ENCODE measurements at places on chromosomes 3 and 15.

DNA sequence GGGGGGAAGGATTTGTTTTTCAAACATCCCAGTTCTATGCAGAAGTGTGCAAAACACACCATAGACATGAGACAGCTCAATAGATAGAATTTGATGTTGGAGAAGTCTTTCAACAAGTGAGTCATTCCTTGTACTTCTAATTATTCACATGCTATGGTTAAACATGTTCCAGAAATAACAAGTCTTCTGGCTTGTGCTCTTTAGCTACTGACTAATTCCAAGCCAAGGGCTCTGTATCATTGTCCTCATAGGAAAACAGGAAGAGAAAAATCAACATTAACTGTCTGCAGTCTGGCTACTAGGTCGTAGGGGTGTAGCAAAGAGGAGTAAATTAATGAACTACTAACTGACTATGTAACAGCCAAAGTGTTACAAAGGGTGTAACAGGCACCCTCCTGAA, 25.8 kb downstream of the LDHAL6B start:
- H3K27me3 ChIP-seq, result no peaks in the 10 kb centered on the region
- no peak overlapping the region for H3K27ac ChIP-seq
- H3K36me3 ChIP-seq, result peaks cover 2% of the 10 kb centered on the region
- no peak for DNase-seq
- H3K4me1 ChIP-seq, result no peaks in the 10 kb centered on the region

- H3K36me3 ChIP-seq, result no peaks in the 10 kb centered on the region
- no peak for DNase-seq
Measured at GRCh38 chr15:27466758-27467157, 495.8 kb downstream of the GABRG3 start.

- H3K27me3 ChIP-seq, result no peaks in the 10 kb centered on the region
- no peak overlapping the region for H3K4me3 ChIP-seq
- H3K4me1 ChIP-seq, result no peaks in the 10 kb centered on the region
- peaks cover under 1% of the 10 kb centered on the region for H3K36me3 ChIP-seq
- no peak overlapping the region for H3K27ac ChIP-seq
Measured at GRCh38 chr3:52099001-52099401, 42.6 kb upstream of the DUSP7 start.

DNA sequence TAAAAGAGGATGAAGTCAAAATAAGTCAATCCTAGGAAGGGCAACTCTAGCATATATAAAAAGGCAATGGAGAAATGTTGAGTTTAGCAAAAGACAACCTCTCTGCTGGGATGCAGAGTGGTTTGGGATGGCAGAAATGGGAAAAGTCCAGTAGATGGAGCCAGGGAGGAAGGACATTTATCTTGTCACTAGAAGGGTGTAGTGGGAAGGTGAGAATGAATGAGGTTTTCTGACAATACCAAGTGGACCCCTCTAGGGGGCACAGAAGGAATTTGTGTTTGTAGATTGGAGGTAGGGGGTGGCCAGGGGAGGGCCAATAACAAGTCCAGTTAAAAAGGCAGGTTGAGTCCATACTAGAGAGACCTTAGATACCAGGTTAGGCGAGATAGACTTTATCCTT, 80.0 kb downstream of the THSD4 start:
- peaks cover 17% of the 10 kb centered on the region for H3K27me3 ChIP-seq
- no peak overlapping the region for H3K4me3 ChIP-seq
- no peaks in the 10 kb centered on the region for H3K36me3 ChIP-seq
- no peak for DNase-seq
- H3K4me1 ChIP-seq, result no peaks in the 10 kb centered on the region
- no peak overlapping the region for H3K27ac ChIP-seq

DNA sequence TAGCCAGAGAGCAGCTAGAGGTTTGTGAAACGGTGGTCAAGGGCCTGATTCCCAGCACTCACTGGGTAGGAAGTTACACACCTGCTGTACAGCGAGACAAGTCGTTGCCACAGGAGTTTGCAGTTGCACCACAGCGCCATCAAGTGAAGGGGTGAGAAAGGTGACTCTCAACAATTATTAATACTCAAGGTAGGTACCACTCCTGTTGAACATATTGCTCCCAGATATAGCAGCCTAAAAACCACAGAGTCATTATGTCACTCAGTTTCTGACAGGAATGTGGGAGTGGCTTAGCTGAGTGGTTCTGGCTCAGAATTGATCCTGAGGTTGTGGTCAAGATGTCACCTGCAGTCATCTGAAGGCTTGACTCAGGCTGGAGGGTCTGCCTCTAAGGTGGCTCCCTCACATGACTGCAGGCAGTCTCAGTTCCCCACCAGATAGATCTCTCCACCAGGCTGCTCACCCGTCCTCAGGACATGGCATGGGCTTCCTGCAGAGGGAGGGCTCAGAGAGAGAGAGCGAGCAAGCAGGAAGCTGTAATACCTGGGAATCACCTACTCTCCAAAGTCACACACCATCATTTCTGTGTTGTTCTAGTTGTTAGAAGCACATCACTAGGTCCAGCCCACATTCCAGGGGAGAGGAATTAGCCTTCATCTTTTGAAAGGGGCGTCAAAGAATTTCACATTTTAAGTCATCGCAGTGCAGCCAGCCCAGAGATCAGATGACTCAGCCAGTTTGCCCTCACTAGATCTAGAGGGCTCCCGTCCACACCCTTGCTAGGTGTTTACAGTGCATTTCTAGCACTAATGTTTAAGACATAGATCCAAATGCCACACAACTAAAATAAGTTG, 17.0 kb upstream of the ANO10 start:
- H3K4me3 ChIP-seq, result peak overlapping the region; percentile 19
- peaks cover 6% of the 10 kb centered on the region for H3K4me1 ChIP-seq
- no peaks in the 10 kb centered on the region for H3K36me3 ChIP-seq
- peak overlapping the region; percentile 66 for H3K27ac ChIP-seq

DNA sequence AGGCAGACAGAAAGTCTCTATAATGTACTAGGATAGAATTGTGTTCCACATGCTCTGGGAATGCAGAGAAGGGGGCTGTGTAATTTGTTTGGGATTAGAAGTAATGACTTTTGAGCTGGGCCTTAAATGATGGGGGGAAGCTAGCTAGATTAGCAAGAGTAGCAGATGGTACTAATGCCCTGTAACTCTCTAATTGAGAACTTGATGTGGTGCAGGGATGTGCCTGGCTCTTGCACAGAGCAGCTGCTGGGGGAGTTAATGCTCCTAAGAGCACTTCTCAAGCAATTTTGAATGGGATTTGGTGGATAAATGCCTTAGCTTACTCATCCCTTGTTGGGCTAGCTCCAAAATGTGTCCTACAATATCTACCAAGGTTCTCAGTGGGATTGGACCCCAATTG, 12.4 kb upstream of the SYN2 start:
- H3K27ac ChIP-seq, result no peak overlapping the region
- H3K27me3 ChIP-seq, result peaks cover 19% of the 10 kb centered on the region
- H3K4me3 ChIP-seq, result no peak overlapping the region

DNA sequence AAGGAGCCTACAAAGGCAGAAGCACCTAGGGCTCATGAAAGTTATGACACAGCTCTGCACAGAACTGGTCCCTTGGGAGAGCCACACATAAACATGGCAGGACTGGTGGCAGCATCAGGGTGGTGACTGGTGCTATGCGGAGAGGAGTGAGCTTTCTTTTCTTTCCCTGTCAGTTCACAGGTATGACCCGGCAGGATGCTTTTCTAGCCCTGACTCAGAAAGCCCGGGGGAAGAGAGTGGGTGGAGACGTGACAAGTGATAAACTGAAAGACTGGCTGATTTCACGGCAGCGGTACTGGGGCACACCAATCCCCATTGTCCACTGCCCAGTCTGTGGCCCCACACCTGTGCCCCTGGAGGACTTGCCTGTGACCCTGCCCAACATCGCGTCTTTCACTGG, 103.0 kb downstream of the LARS2 start:
- no peak for DNase-seq
- no peak overlapping the region for H3K4me3 ChIP-seq
- peaks cover 3% of the 10 kb centered on the region for H3K4me1 ChIP-seq
- peak overlapping the region; percentile 60 for H3K27ac ChIP-seq
- H3K27me3 ChIP-seq, result no peaks in the 10 kb centered on the region
- H3K36me3 ChIP-seq, result peaks cover 6% of the 10 kb centered on the region

GRCh38 chr15:31065824-31066223, 35.7 kb downstream of the TRPM1 start:
- no peak for DNase-seq
- no peaks in the 10 kb centered on the region for H3K36me3 ChIP-seq
- no peaks in the 10 kb centered on the region for H3K4me1 ChIP-seq
- H3K4me3 ChIP-seq, result no peak overlapping the region

GRCh38 chr3:24686808-24687207, 192.2 kb upstream of the THRB start:
- no peaks in the 10 kb centered on the region for H3K36me3 ChIP-seq
- H3K4me3 ChIP-seq, result no peak overlapping the region
- no peak overlapping the region for H3K27ac ChIP-seq
- DNase-seq, result no peak
- no peaks in the 10 kb centered on the region for H3K27me3 ChIP-seq
- no peaks in the 10 kb centered on the region for H3K4me1 ChIP-seq

DNA sequence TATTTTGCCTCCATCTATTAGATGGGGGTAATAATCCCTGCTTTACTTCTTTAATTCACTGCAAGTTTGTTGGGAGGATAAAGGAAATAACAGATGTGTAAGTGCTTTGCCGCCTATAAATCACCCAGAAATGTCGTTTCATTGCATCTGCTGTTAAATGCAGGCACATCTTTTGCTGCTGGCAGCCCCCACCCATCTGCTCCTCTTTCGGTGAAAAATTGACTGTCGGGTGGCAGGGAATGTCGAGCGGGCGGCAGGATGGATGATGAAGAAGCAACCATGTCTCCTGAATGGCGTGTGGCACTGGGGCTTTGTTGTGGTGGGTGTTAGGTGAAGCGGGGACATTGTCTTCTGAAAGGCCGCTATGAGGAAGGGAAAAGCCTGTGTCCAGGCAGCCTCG, 543 bp upstream of the REC114 start:
- peaks cover 9% of the 10 kb centered on the region for H3K27me3 ChIP-seq
- no peak overlapping the region for H3K4me3 ChIP-seq
- peaks cover 4% of the 10 kb centered on the region for H3K36me3 ChIP-seq

- no peak overlapping the region for H3K27ac ChIP-seq
- H3K27me3 ChIP-seq, result no peaks in the 10 kb centered on the region
- DNase-seq, result no peak
- H3K36me3 ChIP-seq, result no peaks in the 10 kb centered on the region
Measured at GRCh38 chr3:126961191-126961790, 21.6 kb upstream of the PLXNA1 start.

DNA sequence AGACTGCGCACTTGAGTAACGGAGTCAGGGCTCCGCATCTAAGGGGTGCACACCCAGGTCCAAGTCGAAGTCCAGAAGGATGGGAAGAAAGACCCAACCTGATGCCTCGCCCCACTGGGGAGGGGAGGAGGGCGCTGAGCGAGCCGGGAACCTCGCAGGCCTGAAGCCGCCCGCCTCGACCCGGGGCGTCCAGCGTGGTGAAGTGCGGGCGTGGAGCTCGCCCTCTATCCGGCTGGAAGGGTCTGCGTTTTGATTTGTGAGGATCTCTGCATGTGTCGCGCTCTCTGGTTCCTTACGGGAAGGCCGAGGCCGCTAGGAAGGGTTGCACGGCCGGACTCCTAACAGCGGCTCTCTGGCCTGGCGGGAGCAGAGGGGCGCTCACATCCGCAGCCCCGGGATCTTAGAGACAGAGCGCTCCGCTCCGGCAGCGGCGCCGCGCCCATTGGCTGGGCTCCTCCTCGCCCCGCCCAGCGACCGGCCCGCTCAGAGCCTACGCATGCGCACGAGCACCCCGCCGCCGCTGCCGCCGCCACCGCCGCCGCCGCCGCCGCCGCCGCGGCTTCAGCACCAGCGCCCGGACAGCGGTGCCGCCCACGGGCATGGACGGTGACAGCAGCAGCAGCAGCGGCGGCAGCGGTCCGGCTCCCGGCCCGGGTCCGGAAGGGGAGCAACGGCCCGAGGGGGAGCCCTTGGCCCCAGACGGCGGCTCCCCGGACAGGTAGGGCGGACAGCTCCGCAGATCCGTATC, at the start of gene DISP2:
DISP2 (plus strand) TSS at position 497 of the 748 bp plus-strand sequence; CDS start at position 600, 103 bp downstream.
- peaks cover 27% of the 10 kb centered on the region for H3K4me1 ChIP-seq
- peaks cover 19% of the 10 kb centered on the region for H3K27me3 ChIP-seq
- H3K27ac ChIP-seq, result no peak within 1 kb of the TSS
- H3K4me3 ChIP-seq, result peak within 1 kb of the TSS; percentile 90
- H3K36me3 ChIP-seq, result peaks cover 4% of the 10 kb centered on the region
- DNase-seq, result peak; percentile 94

- peaks cover 28% of the 10 kb centered on the region for H3K27me3 ChIP-seq
- no peak overlapping the region for H3K4me3 ChIP-seq
- H3K27ac ChIP-seq, result no peak overlapping the region
- no peaks in the 10 kb centered on the region for H3K36me3 ChIP-seq
- no peak for DNase-seq
- H3K4me1 ChIP-seq, result no peaks in the 10 kb centered on the region
Measured at GRCh38 chr15:86154705-86155104, 75.0 kb downstream of the AGBL1 start.

- H3K36me3 ChIP-seq, result peaks cover 16% of the 10 kb centered on the region
- no peak for DNase-seq
- H3K27ac ChIP-seq, result no peak overlapping the region
- no peak overlapping the region for H3K4me3 ChIP-seq
- peaks cover 11% of the 10 kb centered on the region for H3K4me1 ChIP-seq
Measured at GRCh38 chr3:186708983-186709679, 8.0 kb upstream of the KNG1 start.

Data from T-helper 17 cell (primary cell).